CD4-positive, alpha-beta T cell treated with Interleukin-15 for 1 hour (primary cell): ENCODE measurements at places on chromosomes 2 and 18.
A peak's percentile ranks its signal among the peaks of the same experiment; 100 is the strongest.

GRCh38 chr18:26207937-26208336 is 18.3 kb upstream of the TAF4B start:
- DNase-seq = no peak

GRCh38 chr2:130743278-130743677 is 12.1 kb upstream of the AMER3 start:
- no peak for DNase-seq

GRCh38 chr2:62698653-62699052 is 6.9 kb upstream of the EHBP1 start:
- DNase-seq = no peak

- no peak for DNase-seq
Observed at GRCh38 chr2:86272111-86272510, 65.3 kb downstream of the REEP1 start.

- DNase-seq = no peak
Observed at GRCh38 chr2:217890445-217890844, 112.3 kb downstream of the TNS1 start.

DNA sequence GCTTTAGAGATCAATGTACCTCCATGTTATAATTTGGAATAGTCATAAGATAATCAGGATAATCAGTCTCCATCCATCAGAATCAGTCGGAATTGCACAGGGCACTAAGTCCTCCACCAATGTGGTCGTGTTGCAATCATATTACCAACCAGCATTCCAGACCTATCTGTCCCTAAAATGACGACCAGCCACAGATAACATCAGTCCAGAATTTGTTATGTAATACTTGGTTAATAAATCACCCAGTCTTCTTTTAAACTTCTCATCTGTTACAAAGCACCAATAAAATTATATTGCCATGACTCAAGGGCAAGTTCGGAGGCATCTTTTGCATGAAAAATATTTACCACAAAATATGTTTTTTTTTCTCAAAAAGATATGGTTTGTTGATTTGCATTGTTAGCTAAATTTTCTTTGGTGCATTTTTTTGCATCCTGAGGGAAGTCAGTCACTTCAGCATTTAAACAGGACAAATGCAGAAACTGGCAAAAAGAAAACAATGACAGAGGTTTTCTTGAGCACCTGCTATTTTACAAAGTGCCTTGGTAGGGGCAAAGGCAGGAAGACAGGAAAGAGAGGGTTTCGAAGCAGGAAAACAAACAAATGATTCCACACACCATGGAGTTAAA is 29.3 kb downstream of the PIEZO2 start:
- DNase-seq = no peak

- DNase-seq = no peak
Observed at GRCh38 chr2:217707131-217707611, 295.6 kb downstream of the TNS1 start.

DNA sequence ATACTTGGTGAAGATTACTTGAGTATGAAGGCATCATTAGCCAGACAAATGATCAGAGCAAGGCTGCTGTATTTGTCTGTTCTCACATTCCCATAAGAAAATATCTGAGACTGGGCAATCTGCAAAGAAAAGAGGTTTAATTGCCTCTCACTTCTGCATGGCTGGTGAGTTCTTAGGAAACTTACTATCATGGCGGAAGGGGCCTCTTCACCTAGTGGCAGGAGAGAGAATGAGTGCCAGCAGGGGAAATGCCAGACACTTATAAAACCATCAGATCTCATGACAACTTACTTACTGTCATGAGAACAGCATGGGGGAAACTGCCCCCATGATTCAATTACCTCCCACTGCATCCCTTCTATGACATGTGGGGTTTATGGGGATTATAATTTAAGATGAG is 452.3 kb downstream of the GALR1 start:
- no peak for DNase-seq

GRCh38 chr2:206920951-206921350 is 18.4 kb upstream of the CPO start:
- DNase-seq = no peak

DNA sequence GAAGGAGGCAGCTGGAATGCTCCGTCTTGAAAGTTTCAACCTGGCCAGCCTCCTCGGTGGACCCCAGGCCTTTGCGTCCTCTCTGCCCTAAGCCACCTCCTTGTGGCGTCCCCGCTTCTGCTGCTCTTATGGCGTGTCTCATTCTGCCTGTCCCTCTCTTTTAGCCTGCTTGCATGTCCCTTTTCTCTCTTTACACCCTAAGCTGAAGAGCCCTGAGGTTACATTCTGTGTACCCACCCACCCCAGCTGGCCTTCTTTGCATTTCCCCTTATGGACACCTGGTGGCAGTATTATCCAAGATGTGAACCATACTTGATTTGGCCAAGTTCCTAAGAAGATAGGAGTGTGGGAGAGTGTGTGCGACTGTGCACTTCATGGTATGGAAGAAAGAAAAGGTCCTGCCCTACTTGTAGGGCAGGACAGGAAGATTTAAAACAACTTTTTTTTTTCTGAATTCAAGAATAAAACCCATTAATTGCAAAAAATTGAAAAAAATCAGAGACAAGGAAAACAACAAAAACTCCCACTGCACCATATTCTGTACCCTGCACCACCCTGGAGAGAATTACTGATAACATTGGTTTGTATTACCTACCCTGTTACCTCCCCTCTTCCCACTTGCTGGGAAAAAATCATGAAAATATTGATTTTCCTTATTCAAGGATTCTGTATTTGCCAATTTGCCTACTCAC is 77.4 kb downstream of the DYSF start:
- DNase-seq = no peak

- DNase-seq = no peak
Observed at GRCh38 chr18:22132763-22133162, 36.6 kb upstream of the GATA6 start.

GRCh38 chr2:62196278-62196901 is 475 bp downstream of the B3GNT2 start:
- peak; percentile 41 for DNase-seq

- peak; percentile 10 for DNase-seq
Observed at GRCh38 chr18:48819781-48820482, 130.8 kb downstream of the SMAD7 start.

DNA sequence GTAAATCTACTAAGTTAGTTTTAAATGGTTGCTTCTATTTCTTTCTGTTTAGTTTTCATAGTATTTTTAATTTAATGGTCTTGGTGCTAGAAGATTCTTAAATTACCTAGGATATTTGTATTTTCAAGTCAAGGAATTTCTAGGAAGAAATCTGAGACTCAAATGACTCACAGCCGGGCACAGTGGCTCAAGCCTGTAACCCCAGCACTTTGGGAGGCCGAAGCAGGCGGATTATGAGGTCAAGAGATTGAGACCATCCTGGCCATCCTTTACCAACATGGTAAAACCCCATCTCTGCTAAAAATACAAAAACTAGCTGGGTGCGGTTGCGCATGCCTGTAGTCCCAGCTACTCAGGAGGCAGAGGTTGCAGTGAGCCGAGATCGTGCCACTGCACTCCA is 95.5 kb downstream of the C2orf74 start:
- DNase-seq = no peak

DNA sequence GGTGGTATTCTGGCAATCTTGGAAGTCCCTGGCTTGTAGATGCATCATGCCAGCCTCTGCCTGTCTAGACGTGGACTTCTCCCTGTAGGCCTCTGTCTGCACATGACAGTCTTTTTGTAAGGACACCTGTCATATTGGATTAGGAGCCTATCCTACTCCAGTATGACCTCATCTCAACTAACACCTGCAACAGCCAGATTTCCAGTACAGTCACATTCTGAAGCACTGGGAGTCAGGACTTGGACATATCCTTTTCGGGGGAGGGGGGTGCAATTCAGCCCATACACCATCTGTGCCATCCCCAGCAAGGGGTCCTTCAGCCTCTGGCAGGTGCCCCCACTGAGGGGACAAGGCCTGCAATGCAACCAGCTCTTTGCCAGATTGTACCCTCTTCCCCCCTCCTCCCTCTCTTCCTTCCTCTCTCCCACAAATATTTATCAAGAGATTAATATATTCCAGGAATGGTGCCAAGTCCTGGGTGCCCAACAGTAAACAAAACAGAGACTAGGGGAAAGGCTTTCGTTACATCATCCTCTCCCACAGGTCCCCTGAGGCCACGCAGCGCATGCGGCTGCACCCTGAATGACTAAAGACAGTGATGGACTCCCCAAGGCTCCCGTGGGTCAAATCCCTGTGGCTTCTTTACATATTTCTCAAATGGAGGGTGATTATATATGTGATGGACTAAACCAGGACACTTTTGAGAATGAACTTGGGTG is 20.5 kb upstream of the MYCN start:
- DNase-seq = no peak

DNA sequence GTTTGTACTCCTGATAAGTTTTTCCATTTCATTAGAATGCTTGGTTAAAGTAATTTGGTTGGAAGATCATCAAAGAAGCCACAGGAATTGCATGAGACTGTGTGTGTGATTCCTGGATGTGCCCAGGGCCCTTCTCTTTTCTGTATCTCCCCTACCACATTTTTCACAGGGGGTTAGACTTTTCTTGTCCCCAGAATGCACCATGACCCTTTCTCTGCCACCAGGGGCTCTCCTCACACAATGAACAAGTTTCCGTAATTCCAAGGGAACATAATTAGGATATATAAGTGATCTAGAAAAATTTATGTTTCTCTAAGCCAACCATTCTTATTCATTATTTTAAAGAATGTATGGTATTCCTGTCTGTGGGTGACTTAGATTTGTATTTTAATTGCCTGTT is 291.8 kb downstream of the NEDD4L start:
- no peak for DNase-seq

- DNase-seq = no peak
Observed at GRCh38 chr2:64221935-64222334, 77.7 kb upstream of the PELI1 start.

DNA sequence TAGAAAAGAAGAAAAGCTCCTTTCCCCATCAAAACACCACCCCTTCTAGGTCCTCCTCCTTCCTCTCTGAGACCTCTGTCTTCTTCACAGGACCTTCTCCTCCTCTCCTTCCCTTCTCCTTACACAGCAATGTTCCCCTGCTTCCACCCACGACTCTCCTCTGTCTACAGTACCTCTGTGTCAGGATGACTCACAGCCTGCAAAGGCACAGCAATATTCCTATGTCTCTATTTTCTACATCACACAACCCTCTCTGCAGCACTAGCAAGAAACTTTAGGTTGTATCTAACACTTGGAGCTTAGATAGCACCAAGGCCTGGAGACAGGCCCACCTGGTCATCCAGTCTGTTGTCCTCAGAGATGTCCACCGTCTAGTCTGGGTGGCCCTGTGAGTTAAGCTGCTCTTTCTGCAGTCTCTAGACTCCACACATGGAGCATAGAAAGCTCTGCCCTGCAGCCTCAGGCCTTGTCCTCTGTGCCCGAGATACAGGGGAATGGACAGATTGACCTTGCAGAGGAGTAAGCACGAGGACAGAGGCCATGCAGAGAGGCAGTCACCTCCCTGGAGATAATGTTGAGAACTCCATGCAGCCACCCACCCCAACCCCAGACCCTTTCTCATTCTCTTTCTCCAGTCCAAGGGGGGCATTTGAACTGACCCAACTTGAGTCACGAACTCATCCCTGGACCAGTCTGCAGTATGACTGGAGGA is 212.0 kb downstream of the TNS1 start:
- DNase-seq = no peak

DNA sequence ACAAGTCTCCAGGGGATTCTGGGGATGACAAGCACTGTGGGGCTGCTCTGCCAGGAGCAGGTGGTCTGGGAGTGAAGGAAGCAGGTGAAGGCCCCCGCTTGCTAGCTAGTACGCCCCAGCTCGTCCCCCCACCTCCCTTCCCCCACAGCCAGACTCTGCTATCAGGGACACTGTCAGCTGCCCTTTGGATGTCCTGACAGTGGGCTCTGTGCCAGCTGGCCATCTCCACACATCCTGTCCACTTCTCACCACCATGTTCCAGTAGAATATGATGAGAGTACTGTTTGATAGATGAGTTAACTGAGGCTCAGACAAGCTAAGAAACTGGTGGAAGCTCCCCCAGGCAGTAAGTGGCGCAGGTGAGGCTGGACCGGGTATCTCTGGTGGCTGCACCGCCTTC is 276.2 kb downstream of the CELF4 start:
- DNase-seq = no peak

GRCh38 chr18:39732918-39733317 is 2167.3 kb upstream of the CELF4 start:
- DNase-seq = no peak

- no peak for DNase-seq
Observed at GRCh38 chr2:32852856-32853255, 93.9 kb upstream of the LTBP1 start.

GRCh38 chr18:48172226-48173006 is 236.8 kb downstream of the ZBTB7C start:
- no peak for DNase-seq

- no peak for DNase-seq
Observed at GRCh38 chr18:80171054-80171872, 62.2 kb downstream of the ADNP2 start.

- no peak for DNase-seq
Observed at GRCh38 chr2:127451981-127452380, 33.8 kb downstream of the PROC start.

DNA sequence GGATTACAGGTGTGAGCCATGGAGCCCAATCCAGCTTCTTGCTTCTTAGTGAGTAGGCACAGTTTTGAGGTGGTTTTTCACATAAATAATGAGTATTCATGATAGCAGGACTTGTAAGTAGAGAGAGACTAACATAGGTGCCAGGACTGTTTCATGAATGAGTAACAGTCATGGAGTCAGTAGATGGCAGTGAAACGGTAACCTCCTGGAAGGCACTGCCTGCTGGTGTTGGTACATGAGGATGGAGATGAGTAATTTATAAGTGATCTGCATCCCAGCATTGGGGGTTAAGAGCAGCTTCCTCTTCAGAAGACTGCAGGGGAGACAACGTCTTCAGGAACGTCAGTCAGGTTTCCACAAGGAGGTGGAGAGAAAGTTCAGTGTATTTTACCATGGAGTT is 143.8 kb downstream of the HAUS1 start:
- no peak for DNase-seq

GRCh38 chr2:202157211-202157990 is 81.0 kb downstream of the SUMO1 start:
- no peak for DNase-seq

DNA sequence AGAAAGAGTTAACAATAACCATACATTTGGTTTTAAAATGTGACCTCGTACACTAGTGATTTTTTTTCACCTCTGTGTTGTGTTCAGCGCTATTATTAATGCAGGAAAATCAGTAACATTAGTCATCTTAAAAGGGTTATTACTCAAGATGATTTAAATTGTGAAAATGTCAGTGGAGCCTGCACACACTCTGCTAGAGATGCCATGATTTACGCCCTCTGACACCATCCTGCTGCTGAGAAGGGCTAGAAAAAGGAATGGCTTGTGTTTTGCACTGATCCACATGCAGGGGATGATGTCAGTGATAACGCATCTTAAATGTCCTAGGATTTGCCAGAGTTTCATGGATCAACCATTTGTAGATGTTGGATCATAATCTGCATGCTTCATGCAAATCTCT is 121.3 kb upstream of the BOD1L2 start:
- DNase-seq = no peak
